ENCODE measurements at places on chromosomes 5 and 9.

GRCh38 chr5:127602896-127603844 lies 45.7 kb upstream of the CTXN3 start:
- no peak for DNase-seq

- DNase-seq: no peak
Observed at GRCh38 chr5:143023411-143024096, 253.4 kb downstream of the ARHGAP26 start.

GRCh38 chr9:37446401-37446800 lies 18.8 kb downstream of the ZBTB5 start:
- DNase-seq: peak; percentile 50

DNA sequence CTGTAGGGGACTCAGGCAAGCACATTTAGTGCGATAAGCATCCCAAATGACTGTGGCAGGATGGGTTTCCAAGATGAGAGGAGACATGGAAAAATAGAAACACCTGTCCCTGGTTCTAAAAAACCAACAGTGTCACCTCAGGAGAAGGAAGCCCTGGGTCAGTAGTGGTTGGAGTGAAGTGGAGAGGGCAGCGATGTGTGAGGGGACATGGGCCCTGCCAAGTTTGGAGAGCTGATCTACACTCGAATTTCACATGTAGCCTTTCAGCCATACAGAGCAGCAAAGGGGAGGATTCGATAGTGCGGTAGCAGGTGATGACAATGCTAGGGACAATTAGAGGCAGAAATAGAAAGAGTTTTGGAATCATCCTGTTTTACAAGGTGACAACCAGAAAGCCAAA lies 32.6 kb upstream of the LHX2 start:
- DNase-seq: no peak

DNA sequence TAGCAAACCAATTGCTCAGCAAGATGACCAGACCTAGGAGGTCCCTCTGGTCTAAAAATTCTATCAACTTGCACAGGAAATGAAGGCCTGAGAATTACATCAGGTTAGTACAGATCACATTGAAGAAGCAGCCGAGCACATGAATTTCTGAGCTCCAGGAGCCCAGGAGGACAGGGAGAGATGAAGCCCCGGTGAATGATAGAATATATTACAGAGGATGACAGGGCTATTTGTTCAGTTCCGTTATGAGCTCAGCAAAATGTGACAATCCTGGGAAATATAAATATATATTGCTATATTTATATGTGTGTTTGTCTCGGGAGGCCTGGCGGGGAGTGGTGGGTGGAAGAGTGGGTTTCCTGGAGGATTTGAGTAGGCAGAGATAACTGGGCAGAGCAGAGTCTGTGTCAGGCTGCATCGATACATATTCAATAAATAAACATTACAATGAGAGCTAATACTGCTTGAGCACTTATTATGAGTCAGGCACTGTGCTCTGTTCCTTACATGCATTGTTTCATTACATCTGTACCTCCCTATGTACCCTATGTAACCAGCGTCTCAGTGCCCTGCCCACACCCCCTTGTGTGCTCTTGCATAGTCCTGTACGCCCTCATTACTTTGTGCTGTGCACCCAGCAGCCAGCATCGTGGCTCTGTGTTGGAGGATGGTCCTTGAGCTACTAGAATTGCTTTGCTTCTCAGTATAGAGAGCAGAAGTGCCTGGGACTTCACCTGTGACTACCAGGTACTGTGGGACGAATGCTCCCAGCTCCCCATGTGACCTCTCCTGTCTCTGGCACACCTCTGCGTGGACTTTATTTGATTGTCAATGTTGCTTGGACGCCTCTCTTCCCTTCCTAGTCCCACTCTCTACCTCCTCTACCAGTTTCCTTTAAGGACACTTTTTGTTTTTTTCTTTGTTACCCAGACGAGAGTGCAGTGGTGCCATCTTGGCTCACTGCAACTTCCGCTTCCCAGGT lies 58.1 kb upstream of the KLF9 start:
- DNase-seq: no peak

GRCh38 chr5:152051499-152052454 lies 127.1 kb upstream of the GLRA1 start:
- no peak for DNase-seq

GRCh38 chr5:143828710-143829109 lies 16.7 kb downstream of the HMHB1 start:
- DNase-seq: no peak

DNA sequence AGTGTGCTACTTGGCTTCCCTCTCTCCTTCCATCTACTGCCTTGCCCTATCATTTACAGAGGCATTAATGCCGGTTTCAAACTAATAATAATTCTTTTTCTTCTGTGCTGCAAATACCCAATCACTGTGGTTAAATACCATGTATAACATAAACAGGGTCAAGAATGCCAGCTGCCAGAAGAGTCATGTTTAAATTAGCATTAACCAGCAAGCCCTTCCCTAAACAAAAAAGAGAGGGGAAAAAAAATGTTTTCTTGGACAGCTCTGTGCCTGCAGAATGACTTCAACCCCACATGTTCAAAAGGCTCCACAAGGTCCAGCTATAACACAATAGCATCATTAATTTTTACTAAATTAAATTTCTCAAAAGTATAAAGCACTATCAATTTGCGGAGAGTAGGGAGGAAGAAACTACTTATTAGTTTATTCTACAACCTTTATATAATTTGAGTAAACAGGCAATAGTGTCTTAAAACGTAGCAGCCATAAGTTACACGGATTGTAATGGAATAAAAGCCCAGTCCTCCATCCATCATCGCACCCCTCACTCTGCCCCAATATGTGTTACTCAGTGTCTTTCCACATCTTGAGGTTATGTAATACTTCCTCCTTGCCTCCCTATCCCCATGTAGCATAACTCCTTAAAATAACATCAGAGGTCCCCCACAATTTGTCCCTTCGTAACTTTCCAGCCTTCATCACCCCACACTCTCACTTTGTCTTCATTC lies 3.9 kb downstream of the LPAR1 start:
- no peak for DNase-seq

DNA sequence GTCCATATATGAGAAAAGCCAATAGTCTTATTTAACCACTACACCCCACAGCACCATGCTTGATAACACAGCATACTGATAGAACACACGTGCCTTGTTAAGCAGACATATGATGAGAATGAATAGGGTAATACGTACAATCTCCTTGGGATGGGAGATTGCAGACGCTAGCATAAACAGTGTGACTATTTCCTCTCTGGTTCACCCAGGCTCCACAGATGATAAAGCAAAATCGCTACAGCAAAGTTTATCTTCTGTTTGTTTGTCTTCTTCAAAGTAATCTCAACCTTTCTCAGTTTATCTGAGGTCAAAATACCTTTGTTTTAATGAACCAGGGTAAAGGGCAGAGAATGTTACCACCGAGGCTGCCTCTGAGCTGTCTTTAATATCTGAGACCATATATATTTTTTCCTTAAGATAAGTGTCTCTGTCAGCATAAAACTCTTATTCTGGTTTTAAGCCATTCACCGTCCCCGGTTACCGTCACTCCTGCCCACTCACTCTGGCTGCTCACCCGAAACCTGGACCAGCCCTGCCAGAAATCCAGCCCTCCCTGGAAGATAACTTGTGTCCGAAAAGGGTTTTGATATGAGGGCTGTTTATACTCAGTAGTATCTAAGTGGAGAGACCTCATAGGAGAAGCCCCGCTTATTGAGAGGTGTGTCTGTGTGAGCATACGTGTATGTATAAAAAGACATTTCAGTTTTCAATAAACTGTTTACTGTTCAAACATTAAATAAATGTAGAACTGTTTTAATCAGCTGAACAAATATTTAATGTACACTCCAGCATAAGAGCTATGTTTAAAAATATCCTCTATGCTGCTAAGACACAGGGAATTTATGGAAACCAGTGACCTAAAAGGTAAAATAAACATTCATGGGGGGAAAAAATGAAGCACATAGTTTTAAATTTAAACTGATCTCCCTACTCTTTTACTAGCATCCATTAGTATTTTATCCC lies 465.4 kb downstream of the RASEF start:
- DNase-seq: no peak

DNA sequence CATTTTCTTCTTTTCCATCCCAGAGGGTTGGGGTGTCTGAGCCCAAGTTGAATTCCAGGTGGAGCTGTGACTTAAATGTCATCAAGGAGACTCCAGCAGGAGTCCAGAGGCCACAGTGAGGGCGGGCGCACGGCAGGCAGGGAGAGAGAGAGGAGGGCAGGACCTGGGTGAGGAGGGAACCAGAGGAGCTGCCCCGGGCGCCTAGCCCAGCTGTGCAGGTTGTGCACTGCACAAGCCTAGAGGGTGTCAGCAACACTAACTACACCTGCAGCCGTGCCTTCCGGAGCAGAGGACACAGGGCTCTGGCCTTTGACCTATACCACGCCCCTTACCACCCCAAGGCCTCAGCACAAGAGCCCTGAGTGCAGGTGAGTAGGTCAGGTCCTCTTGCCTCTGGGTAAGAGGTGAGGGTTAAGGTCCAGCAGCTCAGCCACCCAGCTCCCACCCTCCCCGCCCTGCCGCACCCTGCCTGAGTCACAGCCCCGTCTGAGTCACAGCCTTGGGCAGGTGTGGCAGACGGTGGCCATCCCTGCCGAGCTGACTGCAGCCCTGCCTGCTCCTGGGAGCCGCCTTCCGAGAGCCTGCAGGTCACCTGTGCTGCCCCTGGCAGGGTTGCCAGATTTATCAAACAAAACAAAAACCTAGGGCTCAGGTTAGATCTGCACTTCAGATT lies 6.4 kb upstream of the AGPAT2 start:
- no peak for DNase-seq

- DNase-seq: no peak
Observed at GRCh38 chr5:144284931-144285502, 114.3 kb downstream of the KCTD16 start.

DNA sequence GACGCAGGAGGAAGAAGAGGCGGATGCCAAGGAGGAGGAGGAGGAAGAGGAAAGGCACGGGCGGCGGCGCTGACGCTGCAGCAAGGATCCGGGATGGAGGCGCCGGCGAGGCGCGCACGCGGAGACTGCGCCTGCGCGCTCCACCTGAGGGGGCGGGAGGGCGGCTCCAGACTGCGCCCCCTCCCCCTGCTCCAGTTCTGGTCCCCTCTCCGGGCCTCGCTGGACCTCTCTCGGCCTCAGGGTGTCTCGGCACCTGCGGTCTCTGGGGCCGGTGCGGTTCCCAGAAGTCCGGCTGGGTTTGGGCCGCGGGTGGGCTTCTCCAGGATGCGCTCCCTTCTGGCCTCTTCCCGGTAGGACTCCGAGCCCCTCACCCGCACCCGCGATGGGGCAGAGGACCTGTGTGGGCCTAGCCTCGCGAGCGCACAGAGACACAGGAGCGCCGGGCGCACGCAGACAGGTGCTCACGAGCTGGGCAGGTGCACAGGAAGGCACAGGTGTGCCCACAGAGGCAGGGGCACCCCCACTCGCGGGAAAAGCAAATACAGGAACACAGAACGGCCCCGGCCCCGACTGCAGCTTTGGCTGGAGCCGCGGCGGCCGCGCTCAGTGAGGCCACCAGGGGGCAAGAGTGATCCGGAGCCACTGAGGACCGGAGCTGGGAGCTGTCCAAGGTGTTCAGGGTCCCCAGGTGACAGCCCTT lies at the start of gene NPDC1:
Gene NPDC1, minus strand, starts transcription at position 90 of the 700 bp plus-strand sequence. CDS start 188 bp downstream, outside the sequence.
- DNase-seq: peak; percentile 90

- DNase-seq: no peak
Observed at GRCh38 chr9:129414377-129414992, 206.4 kb downstream of the C9orf50 start.

DNA sequence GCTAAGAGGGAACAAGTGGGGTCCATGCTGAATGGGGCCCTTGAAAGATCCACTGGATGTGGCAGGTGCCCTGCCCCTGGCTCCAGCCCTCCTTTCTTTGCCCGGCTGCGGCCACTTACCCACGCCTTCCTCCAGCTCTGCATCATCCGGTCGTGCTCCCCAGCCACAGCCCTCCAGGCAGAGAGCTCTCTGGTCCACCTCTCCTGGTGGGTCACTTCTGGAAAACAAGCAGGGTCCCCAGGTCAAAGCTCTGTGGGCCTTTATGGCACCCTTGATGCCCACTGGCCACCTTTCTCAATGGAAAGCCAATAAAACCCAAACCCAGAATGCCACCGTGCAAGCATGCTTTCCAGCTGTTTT lies 45.0 kb downstream of the SECISBP2 start:
- no peak for DNase-seq

DNA sequence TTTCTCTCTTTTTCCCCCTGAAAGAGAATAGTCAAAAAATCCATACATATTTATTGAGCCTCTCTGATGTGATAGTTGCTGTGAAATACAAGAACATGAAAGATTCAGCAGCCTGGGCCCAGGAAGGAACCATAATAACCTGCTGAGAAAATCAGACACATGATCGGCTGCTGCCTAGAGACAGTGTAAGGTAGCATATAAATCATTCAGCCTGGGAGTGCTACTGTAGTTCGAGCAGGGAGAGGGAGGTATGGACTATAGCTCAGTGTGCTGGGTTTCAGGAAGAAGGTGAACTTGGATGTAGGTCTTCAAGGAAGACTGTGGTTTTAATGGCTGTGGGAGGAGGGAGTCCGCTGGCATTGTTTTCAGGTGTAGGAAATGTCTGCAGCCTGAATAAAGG lies 469.1 kb downstream of the RAB3C start:
- DNase-seq: no peak

DNA sequence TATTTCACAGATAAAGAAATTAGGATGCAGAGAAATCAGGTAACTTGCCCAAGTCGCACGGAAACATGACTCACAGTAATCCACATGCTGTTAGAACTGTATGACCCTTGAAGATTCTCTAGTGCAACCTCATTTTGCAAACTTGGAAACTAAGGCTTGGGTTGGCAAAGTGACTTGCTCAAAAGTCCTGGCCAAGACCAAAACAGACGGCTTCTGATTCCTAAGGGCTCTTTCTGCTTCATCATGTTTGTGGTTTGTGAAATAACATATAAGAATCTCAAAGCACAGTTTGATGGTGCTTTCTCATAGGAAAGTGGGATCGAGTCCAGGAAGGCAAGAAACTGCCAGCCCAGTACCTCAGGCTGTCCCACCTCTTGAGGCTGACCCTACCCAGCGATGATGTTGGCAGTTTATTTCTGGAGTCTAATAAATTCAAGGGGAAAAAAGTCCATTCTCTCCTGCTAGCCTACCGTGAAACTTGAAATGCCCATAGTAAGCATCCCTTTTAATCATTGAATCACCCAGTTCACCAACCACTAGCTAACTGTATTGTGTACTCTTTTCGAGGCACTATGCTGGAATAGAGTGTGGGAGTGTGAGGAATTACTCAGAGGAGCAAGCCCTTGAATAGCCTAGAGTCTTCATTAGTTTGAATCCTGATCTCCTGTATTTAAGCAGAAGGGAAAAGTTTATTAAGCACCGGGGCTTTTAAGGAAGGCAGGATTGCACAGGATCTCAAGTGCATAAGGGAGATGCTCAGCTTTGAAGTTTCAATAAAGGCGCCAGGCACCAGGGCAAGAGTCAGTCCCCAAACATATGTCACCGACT lies 14.1 kb downstream of the CAPSL start:
- no peak for DNase-seq
